ENCODE measurements at places on chromosomes 4 and X.

- no peak for DNase-seq
These were observed 165.5 kb downstream of the EFNB1 start for GRCh38 chrX:68994135-68994890.

GRCh38 chr4:166527500-166527899 lies 654.5 kb downstream of the TLL1 start:
- DNase-seq, result no peak

GRCh38 chrX:27380163-27380845 lies 82.8 kb downstream of the PPP4R3C start:
- no peak for DNase-seq

GRCh38 chr4:110005461-110006056 lies 92.9 kb downstream of the EGF start:
- no peak for DNase-seq

DNA sequence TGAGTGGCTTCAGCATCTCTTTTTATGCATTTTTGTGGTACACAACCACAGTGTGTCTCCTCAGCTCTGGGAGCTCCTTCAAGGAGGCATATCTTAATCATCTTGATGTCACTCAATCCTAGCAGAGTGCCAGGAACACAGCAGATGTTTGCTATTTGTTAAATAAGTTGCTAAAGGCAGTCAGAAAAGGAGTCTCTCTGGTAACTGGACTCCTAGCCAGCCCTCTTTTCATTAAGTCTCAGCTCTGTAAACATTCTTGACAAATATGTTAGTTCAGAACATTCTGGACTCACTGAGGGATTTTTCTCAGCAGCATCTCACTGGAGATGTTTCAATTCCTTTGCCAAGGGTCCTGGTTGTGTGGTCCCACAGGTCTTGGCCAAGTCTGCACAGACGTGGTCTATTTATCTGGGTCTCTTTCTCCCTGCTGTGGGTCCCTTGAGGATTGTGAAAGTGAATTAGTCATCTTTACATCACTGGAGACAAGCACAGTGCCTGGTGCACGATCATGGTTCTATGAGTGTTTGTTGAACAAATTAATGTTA lies 20.3 kb upstream of the FAM9C start:
- no peak for DNase-seq

GRCh38 chr4:88964450-88964849 lies 92.5 kb downstream of the FAM13A start:
- no peak for DNase-seq

DNA sequence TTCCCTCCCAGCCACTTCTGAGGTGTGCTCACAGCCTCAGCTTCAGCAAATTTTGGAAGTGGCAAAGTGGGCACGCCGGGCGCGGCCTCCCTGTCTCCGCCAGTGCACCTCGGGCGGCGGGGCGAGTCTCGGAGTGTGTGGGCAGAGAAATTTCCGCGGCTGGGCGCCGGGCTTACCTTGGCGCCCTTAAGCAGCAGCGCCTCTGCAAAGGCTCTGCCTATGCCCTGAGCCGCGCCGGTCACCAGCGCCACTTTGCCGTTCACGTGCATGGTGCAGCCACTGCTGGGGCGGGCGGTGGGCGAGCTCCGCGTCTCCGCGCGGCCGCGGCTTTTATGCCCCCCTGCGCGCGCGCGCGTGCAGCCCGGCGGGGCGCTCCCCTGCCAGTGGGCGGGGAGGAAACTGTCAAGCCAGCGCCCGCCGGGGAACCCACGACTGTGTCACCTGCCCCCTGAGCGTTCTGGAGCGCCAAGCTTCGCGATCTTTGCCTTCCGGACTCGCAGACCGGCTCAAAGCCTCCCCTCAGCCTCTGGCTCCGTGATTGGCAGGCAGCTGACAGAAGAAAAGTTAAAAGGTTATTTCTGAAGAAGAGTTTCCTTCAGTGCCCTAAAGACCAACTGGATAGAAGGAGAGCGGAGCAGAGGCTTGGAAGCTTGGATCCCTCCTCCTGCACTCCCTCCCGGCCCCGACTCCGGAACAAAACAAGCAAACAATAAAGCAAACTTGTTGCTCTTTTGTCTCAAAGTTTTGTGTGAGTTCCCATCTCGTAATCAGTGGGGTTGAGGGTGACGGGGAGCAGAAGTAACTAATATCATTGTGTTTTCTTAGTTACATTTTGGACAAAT lies at the start of gene HPGD:
HPGD (minus strand) TSS at position 306 of the 842 bp plus-strand sequence; CDS start at position 269, 37 bp downstream.
- DNase-seq, result no peak

- DNase-seq, result no peak
These were observed 169.6 kb downstream of the RAPGEF2 start for GRCh38 chr4:159272273-159273140.

DNA sequence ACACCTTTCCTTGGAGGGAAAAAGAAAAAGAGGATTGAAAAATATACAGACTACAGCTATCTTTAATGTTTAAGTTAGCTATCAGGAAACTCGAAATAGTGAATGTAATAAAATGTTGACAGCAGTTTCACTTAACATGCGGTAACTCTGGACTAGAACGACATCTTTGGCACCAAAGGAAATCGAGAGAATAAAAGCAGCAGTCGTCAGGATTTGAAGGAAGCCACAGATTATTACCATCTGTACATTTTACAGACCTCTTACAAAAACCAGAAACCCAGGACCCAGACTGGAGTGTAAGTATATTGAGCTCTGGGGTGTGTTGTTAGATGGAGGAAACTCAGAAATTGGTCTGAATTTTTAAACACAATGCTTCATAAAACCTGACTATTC lies 51.6 kb upstream of the STOX2 start:
- DNase-seq, result no peak

GRCh38 chr4:47914926-47915237 lies 499 bp upstream of the NFXL1 start:
- DNase-seq, result no peak

DNA sequence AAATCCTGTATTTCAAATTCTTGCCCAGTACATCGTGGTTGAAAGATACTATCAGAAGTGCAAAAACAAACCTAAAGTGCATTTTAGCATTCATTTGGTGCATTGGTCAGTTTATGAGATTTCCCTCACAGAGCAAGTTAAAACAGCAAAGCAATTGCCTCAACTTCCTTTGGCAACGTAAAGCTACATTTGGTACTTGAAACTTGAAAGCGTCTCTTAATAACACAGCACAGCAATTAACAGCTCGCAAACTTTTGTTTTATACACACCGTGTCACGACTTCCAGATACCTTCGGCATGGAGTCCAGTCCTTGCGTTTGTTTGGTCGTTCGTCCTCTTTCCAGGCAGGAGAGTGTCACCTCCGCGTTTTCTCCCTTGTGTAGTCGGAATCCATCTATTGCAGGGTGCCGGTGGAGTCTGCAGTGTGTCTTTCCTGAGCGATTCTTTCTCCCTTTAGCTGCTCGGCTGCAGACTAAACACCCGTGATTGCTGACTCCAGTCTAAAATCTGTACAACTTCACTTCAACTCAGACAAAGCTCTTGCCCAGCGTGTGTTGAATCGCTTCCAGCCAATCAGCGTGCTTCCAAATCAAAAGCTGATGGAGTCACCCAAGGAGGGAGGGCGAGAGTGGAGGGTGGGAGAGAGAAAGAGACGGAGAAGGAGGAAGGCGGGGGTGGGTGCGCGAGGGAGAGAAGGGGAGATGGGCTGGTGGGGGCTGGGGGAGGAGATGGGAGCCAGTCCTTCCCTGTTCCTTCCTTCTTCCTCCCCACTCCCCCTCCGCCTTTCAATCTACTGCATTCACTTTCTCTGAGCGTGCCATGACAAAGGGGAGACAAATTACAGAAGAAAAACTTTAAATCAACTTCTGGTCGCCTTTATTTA lies at the start of gene PCDH18:
PCDH18 (minus strand) TSS at position 509 of the 883 bp plus-strand sequence; CDS start at position 103, 406 bp downstream.
- DNase-seq, result no peak

DNA sequence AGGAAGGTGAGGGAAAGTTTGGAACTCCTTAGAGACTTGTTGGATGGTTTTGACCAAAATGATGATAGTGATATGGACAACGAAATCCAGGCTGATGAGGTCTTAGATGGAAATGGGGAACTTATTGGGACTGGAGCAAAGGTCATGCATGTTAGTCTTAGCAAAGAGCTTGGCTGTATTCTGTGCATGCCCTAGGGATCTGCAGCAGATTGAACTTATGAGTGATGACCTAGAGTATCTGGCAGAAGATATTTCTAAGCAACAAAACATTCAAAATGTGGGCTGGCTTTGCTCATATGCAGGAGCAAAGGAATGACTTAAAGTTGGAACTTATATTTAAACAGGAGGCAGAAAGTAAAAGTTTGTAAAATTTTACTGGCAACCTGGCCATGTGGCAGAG lies 489.3 kb upstream of the DIPK2B start:
- no peak for DNase-seq

GRCh38 chrX:49176421-49177326 lies 5.0 kb downstream of the PLP2 start:
- no peak for DNase-seq

GRCh38 chrX:2434270-2435163 lies 66.3 kb downstream of the DHRSX start:
- DNase-seq, result no peak

DNA sequence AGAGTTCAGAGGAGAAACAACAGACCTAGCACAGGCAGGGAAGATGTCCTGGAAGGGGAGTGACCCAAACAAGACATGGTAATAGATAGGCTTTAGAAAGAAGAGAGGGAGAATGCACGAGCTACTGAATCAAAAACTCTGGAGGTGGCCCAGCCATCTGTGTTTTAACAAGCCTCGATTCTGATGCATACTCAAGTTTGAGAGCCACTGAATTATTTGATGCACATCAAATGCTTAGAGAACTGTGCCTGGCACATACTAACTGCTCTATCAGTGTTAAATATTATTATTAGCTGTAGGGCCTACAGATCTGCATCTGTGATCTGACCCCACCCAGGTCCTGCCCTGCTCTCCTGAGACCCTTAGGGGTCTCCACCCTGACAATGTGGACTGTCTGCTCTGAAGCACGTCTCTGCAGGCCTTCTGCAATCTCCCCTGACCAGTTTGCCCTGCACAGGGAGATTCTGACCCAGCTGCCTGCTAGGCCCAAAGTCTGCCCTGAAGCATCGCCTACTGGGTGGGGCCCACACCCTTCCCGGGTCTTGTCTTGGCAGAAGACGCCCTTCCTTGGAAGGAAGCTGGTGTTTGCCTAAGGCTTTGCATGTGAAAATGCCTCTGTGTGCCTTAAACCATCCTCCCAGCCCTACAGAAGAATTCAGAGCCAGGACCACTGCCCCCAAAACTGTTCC lies 201.5 kb upstream of the KLF3 start:
- no peak for DNase-seq

DNA sequence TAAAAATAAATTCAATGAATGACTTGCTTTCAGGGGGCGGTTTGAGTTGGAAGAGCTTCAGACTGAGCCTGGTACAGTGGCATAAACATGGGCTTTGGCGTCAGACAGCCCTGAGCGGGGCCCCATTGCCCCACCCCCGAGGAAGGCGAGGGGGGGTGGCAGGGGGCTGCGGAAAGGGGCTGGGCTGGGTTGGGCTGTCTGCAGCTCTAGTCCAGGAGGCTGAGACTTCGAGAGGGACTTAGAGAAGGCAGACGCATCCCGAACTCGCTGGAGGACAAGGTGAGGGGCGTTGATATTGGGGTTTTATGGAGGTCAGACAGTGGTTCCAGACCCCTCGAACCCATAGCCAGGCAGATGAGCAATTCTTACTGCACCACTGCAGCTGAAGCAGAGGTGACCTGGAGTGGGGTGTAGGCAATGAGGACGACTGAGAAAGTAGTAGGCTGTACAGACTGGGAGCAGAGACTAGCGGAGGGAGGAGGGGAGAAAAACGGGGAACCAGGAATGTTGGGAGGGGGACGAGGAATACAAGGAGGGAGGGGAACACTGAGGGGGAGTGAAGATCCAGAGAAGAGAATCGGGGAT lies at the start of gene MAGED2:
MAGED2 (plus strand) TSS at position 222 of the 585 bp plus-strand sequence. CDS start 1,587 bp downstream, outside the sequence.
- DNase-seq, result no peak

- no peak for DNase-seq
These were observed 63.2 kb downstream of the TRMT44 start for GRCh38 chr4:8503801-8504200.

- no peak for DNase-seq
These were observed 26.2 kb upstream of the SCRG1 start for GRCh38 chr4:173424899-173425805.

GRCh38 chrX:52217494-52218160 lies 32.9 kb downstream of the MAGED4 start:
- no peak for DNase-seq

- no peak for DNase-seq
These were observed 32.1 kb downstream of the CCKAR start for GRCh38 chr4:26458157-26458561.

- DNase-seq, result no peak
These were observed 75.8 kb downstream of the NUDT11 start for GRCh38 chrX:51420610-51421009.

GRCh38 chrX:57930051-57930450 lies 19.8 kb upstream of the ZXDA start:
- DNase-seq, result no peak

- DNase-seq, result no peak
These were observed 804.8 kb downstream of the ADGRL3 start for GRCh38 chr4:62004881-62005280.

GRCh38 chrX:70998411-70999027 lies 67.6 kb upstream of the SLC7A3 start:
- no peak for DNase-seq

GRCh38 chrX:73916931-73917667 lies 354.1 kb downstream of the CHIC1 start:
- no peak for DNase-seq

GRCh38 chr4:63528256-63528991 lies 880.8 kb downstream of the TECRL start:
- no peak for DNase-seq

- DNase-seq, result no peak
These were observed 643 bp downstream of the SRP72 start for GRCh38 chr4:56468097-56468422.

DNA sequence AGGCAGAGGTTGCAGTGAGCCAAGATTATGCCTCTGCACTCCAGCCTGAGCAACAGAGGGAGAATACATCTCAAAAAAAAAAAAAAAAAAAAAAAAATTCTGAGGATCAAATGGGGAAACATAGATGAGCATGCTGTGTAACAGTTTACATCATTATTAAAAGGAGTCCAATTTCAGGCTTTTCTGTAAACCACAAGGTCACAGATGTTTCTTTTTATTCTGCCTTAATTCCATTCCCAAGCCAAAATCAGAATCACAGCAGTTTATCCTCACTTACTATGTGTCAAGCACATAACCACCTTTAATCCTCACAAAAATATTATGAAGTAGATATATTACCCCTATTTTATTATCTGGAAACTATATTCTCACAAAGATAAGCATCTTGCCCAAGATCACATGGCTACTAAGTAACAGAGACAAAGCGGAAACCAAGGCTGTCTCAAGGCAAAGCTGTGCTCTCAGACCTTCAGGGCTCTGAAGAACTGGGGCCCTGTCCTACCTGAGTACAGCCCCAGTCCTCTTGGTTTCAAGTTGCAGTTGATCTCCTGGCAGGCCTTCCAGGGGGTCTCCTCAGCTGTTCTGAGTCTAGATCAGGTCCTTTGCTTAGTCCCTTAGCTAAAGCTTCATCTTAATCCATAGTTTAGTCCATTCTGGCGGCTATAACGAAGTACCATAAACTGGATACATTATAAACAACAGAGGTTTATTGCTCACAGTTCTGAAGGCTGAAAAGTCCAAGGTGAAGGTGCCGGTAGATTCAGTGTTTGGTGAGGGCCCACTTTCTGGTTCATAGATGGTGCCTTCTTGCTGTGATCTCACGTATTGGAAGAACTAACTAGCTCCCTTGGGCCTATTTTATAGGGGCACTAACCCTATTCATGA lies 141.3 kb downstream of the PALLD start:
- DNase-seq, result no peak
